ENCODE measurements at places on chromosomes 7 and 10.

- no peak for DNase-seq
These were observed 10.2 kb downstream of the BLNK start for GRCh38 chr10:96261132-96261531.

GRCh38 chr7:42766782-42767423, 145.0 kb downstream of the C7orf25 start:
- DNase-seq, result no peak

DNA sequence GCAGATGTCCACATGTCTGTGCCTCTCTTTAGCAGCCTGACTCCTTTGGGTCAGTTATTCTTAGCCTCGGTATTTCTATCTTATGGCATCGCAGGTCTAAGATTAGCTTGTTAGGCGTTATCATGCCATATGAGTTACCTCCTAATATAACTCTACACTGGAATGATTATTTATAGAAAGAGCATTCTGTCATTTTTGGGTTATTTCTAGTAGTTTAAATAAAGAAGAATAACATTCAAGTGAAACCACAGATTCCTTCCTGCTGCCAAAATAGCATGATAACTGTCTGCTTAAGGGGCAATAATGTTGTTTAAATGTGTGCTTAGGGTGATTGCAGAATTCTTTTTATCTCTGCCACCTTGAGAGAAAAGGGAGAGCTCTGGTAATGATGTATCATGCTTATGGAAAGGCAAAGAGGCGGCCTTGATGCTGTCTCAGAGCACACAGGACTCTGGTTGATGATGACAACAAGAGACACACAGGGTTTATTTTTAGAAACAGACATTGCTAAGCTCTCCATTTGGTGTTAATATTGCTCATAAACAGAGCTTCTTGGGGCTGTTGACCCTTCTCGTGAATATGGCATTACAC, 10.4 kb downstream of the HDAC9 start:
- DNase-seq, result no peak

DNA sequence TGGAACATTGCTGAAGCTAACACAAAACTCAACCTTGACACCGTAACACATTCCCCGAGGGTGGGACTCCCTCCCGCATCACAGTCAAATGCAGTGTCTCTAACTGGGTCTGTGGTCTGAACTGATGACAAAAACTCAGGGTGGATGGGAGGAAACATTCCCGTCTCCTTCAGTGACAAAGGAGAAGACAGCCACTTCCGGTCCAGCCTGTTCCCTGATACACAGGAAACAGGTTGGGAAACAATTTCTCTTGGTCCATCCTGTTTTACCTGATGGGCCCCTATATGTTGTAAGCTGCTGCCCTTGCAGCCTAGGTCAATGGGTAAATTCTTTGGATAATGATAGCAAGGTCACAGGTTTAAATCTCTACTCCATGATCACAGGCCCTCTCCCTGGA, 20.4 kb downstream of the SLC13A4 start:
- DNase-seq, result no peak

DNA sequence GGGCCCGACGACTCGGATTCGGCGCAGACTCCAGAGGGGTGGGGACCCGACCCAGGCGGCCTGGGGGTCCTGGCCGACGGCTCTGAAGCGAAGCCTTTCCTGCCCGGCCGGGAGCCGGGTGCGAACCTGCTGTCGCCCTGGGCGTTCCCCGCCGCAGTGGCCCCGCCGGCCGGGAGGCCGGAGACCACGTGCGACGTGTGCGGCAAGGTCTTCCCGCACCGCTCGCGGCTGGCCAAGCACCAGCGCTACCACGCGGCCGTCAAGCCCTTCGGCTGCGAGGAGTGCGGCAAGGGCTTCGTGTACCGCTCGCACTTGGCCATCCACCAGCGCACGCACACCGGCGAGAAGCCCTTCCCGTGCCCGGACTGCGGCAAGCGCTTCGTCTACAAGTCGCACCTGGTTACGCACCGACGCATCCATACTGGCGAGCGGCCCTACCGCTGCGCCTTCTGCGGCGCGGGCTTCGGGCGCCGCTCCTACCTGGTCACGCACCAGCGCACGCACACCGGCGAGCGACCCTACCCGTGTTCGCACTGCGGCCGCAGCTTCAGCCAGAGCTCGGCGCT, 15.4 kb downstream of the ZNF316 start:
- DNase-seq, result no peak

DNA sequence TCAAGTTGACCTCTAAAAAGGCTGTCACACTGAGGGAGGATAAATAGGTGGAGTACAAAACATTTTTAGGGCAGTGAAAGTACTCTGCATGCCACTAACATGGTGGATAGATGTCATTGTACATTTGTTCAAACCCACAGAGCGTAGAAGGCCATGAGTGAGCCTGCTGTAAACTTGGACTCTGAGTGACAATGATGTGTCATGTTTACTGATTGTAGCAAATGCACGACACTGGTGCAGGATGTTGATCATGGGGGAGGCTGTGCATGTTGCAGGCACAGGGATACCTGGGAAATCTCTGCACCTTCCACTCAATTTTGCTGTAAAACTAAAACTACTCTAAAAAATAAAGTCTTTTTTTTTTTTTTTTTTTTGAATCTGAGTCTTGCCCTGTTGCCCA, 52.5 kb upstream of the GRID1 start:
- DNase-seq, result no peak
